ENCODE measurements at places on chromosomes 7 and 10.

DNA sequence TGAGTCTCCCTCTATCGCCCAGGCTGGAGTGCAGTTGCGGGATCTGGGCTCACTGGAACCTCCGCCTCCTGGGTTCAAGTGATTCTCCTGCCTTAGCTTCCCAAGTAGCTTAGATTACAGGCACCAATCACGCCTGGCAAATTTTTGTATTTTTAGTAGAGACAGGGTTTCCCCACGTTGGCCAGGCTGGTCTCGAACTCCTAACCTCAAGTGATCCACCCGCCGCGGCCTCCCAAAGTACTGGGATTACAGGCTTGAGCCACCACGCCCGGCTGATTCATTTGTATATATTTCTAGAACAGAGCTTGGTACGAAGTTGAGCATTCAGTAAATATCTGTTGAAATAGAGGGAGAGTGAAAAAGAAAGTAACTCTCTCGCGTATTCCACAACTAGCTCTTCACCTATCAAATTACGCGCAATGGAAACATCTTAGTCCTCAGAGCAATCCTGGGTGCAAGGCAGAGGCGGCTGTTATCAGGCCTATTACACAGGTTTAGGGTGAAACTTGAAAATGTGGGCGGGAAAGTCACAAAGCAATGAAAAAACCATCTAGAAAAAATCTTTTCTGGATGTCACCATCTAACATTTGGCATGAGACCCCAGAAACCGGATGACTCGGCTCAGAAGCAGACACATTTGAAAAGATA lies 707 bp upstream of the GHITM start:
- DNase-seq: no peak

DNA sequence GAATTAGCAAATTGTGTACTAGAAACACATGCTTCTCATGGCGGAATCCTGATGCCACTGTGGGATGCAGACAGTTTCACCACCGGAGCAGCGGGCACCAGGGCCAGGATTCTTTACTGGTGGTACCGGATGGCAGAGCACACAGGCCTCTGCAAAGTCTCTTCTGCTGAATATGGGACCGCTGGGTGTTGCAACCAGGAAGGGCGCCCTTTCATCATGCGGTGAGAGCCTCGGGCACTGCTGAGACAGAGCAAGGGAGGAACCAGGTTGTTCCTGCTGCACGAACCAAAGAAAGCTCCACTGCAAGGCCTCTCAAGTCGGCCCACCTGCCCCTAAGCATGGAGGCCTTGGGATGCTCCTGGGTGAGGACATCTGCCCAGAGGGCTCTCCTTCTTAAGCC lies 57.0 kb upstream of the NMT2 start:
- DNase-seq: no peak

DNA sequence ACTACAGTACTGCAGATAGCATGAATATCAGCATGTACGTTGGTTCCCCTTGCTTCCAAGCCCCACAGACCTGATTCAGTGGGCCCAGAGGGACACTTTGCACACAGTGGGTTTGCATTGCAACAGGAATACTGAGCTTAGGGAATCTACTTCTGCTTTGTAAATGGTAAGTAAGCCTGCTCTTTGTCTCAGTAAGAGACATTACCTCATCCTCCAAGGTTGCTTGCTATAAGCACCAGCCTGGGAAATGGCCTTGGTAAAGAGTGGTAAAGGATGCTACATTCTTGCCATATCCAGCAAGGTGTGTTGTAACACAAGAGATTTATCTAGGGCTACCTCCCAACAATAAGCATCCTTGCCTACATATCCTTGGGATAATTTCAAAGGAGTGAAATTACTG lies 730.5 kb downstream of the INHBA start:
- DNase-seq: no peak

GRCh38 chr7:151694828-151695580 lies 175.3 kb upstream of the RHEB start:
- no peak for DNase-seq

DNA sequence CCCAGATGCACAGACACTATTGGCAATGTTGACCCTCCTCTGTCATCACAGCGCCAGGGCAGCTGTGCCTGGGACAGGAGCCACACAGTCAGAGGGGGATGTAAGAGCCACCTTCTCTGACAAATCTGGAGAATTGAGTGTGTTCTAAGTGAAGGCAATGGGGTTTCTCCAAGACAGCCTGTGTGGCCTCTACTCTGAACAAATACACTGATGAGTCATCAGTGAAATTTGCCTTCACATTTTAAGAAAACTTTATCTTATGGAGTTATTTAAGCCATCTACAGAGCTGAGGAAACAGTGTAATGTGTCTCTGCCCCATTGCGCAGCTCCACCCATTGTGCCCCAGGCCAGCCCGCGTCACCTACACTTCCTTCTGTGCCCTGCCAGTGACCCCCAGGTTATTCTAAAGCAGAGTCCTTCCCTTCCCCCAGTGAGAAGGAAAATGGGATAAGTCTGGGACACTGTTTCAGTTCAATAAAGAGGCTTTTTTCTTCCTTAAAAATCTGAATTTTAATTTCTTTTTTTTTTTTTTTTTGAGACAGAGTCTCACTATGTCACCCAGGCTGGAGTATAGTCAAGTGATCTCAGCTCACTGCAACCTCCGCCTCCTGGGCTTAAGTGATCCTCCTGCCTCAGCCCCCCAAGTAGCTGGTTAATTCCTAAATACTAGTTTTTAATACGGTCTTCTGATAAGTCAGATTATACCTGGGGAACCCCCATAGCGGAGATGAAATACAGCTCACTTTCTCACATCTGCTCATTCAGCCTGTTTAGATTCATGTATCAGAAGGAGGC lies 21.8 kb downstream of the AKR1E2 start:
- no peak for DNase-seq

- no peak for DNase-seq
Observed at GRCh38 chr10:95793401-95794045, 37.6 kb downstream of the ENTPD1 start.

GRCh38 chr10:2619916-2620315 lies 447.4 kb upstream of the PFKP start:
- no peak for DNase-seq

DNA sequence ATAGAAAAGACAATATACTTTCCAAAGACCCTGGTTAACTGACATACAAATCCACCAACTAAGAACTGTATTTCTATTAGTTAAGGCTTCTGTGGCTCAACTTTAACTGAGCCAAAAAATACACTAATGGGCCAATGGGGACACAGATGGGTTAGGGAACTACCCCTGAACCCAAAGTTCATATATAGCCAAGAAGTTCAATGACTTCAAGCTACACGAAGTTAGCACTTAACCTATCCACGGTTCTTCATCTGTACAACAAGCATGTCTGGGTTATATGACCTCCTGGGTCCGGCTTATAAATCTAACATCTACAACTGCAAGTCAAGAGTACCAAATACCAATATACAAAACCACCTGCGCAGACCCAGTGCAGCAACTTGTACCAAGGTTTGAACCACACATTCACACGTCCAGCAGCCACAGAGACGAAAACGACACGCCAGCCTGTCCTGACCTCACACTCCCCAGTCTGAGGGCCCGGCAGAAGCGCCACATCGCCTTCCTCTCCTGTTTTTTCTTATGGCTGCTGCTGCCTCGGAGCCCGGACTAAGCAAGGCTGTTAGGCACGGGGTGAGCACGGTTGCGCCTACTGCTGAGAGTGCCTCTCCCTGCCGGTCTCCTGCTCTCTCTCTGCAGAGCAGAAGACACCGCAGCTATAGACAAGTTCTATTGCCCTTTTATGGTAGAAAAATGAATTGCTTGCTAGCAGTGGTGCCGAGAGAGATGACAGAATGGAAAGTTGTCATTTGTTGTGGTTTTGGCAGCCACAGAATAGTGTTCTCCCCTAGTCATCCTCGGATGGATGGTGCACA lies 86.3 kb downstream of the RNF216 start:
- DNase-seq: peak; percentile 83

DNA sequence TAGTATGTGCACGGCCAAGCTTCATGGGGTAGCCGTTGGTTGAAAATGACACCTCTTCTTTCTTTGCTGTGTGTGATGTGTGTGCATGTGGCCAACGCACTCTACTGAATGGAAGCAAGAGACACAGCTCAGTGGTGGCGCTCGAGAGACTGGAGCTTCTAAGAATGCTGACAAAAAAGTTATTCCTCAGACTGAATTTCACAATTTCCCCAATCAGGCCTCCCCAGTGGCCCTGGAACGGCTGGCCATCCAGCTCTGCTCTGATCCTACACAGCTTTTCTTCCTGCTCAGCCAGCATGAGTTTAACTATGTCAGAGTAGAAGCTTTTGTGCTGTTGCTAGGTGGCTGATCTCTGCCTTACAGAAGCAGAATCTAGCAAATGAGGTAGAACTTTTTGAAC lies 186.7 kb upstream of the PLXDC2 start:
- DNase-seq: no peak

DNA sequence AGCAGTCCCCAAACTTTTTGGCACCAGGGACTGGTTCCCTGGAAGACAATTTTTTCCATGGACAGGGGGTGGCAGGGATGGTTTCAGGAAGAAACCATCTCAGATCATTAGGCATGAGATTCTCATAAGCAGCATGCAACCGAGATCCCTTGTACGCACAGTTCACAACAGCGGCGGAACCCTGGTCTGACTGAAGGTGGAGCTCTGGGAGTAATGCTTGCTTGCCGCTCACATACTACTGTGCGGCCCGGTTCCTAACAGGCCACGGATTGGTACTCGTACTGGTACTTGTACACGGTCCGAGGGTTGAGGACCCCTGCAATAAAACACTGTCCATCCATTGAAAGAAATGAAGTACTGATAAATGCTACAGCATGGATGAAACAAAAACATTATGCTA lies 32.8 kb downstream of the MKRN1 start:
- no peak for DNase-seq

- DNase-seq: no peak
Observed at GRCh38 chr10:116825901-116826300, 23.4 kb upstream of the ENO4 start.

GRCh38 chr7:50462361-50462760 lies 12.2 kb upstream of the FIGNL1 start:
- no peak for DNase-seq

GRCh38 chr7:111129435-111129834 lies 38.5 kb downstream of the LRRN3 start:
- no peak for DNase-seq

GRCh38 chr7:141943846-141944245 lies 2.9 kb downstream of the CLEC5A start:
- DNase-seq: no peak

DNA sequence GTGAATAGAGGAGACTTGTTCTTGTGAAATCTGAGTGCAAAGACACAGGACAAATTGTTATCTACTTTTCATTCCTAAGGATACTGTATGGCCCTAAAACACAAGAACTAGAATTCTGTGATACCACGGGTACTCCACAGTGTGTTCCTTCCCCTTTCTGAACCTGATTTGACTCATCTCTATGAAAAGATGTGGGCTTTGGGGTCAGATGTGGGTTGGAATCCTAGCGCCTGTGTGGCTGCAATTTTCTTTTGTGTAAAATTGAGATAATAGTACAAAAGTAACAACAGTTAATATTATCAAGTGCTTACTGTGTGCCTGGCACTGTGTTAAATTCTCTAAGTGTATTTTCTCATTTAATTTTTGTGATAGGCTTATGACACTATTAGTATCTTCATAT lies 8.1 kb downstream of the SRGN start:
- DNase-seq: no peak

GRCh38 chr10:47042780-47043750 lies 131.8 kb downstream of the PTPN20 start:
- DNase-seq: no peak

DNA sequence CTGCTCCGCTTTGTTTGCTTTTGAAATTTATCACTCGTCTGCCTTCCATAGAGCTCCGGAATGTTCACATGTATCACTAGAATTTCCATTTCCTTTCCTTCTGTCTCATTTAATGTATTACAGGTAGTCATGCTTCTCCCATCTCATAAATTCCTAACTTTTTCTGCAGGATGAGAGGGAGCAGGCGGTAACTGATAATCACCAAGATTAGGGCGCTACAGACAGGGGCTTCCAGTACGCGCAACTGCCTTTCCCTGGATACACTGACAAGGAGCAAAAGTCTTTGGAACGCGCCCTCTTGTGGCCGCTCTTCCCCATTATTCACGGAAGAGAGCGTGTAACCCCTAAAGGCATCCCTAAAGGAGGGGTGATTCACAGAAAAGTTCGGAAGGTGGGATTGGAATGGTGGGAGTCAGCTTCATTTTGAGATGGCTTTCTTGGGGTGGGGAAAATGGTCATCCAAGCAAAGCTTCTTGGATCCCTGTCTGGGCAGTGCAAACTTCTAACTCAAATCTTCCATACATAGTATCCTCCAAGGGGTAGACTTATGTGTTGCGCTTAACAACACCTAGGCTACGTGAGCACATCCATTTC lies 6.5 kb downstream of the INHBA start:
- no peak for DNase-seq

GRCh38 chr10:70777063-70777875 lies 7.9 kb downstream of the TBATA start:
- DNase-seq: no peak

DNA sequence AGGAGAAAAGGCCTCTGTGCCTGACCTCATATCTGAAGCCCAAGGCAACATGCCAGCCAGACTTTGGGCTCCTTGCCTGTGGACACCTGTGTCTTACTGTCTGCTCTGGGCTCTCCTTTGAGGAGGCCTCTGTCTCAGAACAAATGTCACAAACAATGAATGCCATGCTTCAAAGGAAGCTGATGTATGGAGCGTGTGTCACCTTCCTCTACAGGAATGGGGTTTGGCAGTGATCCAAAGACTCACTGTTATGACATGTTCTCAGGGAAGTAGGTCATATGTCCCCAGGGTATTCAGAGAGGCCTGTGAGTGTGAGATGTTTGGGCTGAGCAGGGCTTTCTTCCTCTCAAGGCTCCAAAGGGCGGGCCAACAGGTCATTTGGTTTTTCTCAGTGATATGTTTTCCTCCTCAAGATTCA lies 38.4 kb downstream of the PTPRE start:
- no peak for DNase-seq

Measured in GM06990 (cell line).